Activated CD4-positive, alpha-beta T cell treated with anti-CD3 and anti-CD28 coated beads, Interleukin-2, Interleukin-6, amounts not matched to agents 100 ng/mL and 50 ng/mL, durations not matched to agents 16 hours and 8 hours (primary cell): ENCODE measurements at places on chromosomes 12 and 14.

DNA sequence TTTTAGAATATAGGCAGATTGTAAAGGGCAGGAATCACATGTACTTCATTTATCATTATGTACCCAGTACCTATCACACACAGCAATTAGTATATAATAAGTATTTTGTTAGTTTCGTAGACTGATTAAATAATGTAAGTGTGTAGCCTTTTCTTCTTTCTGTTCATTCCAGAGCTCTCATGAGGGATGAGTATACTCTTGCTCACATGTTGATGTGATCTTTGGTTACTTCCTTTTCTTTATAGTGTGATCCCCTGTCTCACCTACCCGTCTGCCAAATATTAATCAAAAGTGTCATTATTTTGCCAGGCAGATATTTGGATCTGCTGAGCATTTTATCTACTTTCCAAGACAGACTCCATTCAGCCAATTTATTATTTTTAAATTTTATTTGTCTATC, 156.1 kb downstream of the PCNX1 start:
- no peak for DNase-seq

DNA sequence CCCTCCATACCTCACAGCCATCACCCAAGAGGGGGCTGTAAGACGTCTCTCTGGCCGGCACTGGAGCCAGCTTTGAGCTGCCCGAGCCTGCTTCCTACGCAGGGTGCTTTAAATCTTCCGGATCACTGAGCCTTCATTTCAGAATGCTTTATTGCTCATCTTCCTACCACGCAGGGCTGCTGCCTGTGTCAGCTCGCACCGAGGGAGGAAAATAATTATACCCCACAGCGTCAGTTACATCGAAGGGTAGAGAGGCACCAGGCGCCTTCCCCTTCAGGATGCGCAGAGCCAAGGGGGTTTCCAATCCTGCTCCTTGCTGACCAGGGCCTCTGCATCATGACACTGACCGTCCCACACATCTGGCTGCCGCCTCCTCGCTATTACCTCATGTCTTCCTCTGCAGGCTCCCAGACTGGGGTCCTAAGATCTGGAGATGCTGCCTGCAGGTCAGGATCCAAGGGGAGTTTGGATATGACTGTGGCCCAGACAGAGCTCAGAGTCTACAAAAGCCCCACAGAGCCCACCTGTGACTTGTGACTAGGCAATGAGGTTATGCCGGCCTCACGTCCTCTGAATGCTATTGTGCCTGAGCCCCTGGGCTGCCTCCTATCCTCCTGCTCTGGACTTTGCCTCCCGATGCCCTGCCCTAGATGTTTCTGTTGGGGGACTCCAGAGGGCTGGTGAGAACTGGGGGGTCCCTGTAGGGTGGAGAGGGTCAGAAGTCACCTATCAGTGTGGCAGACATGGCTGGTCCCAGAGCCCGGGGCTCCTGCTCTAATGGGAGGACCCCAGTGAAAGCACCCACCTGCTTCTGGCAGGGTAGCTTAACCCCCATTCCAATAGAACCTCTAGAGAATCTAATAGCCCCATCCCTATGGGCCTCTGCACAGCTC, 220.3 kb upstream of the RTL1 start:
- no peak for DNase-seq

DNA sequence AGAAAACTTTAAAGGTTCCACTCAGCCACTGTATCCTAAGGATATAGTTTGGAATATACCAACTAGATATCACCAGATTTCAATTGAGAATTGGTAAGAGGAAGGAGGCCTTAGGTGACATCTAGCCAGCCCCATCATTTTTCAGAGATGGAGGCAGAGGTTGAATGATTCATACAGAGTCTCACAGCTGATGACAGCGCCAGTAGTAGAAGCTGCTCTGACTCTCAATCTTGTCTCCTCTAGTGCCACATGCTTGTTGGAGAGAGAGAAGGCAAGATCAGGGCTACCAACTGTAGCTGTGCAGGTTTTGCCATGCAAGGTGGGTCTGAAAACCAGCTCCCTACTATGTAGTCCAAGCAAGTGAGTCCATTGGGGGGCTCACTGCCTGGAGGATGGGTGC, 6.1 kb downstream of the FRMD6 start:
- DNase-seq, result peak; percentile 23

DNA sequence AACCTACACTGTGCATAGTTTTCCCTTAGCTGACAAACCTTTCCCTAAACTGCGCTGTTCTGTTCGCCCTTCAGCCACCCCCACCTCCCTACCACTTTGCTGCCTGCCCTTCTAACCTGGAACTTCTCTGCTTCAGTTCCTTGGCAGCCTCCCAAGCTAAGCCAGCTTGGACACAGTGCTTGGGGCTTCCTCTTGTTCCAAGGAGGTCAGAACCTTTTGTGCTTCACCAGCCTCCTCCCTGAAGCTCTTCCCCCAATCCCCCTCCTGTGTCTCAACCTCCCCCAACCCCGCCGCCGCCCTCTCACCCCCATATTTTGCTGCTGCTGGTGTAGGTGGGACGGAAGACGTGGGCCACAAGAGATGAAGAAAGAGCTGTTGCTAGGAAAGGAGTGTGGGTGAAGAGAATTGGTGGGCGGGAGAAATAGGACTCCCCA, 8.1 kb upstream of the RIC8B start:
- DNase-seq, result no peak

GRCh38 chr14:35047976-35048513, 2.0 kb downstream of the FAM177A1 start:
- DNase-seq, result no peak

DNA sequence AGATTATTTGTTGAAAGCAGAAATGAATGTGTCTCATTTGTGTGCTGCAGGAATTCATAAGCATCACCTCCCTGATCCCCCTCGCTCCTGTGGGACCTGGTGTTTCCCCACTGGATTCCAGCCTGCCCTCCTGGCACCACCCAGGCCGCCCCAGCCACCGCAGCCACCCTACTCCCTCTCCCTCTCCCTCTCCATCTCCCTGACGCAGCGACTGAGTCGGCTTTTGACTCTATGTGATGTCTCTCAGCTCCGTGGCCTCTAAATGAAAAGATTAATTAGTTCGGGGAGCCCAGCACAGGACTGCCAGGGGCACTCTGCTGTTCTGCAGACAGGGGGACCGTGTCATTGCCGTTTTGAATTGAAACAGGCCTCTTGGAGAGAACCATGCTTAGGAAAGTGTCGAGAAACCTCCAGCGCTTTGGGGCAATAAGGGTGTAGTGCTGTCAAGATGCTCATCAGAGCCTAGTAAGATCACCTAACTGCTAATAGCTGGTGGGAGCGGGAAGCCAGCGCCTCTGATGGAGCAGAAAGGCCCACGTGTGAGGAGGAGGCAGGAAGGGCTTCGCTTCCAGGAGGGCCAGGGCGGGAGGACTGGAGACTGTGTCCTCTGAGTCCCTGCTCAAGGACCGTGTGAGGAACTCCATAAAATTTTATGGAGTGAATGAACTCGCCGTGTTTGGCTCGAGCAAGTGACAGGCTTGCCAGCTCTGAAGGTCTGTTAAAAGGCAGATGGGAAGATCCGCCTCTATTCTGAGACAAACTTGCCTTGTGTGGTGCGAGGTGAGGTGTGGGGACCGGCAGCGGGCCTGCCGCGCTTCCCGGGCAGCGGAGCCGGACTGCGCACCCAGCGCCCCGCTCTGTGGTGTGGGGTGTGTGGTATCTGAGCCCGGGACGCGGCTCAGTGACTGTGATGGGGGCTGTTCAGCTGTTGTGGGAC, 157.4 kb upstream of the C14orf180 start:
- DNase-seq, result no peak

- no peak for DNase-seq
These were observed 77.5 kb upstream of the KRAS start for GRCh38 chr12:25328072-25328712.

DNA sequence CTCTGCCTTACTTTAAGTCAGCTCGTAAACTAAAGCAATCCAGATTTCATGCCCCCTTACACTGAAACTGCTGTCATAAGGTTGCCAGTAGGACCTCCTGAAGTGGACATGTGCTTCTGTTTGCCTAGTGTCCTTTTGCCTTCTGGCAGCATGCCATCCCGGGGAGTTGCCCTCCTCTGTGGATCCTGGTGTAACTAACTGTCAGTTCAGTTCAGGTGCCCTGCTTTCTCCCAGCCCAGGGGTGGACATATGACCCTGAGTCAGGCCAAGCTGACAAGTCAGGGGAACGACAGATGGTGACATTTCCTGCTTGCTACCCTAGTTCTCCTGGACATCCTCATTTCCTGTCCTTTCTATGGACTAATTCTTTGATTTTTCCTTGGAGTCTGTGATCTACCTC, 25.6 kb downstream of the AKAP6 start:
- no peak for DNase-seq

DNA sequence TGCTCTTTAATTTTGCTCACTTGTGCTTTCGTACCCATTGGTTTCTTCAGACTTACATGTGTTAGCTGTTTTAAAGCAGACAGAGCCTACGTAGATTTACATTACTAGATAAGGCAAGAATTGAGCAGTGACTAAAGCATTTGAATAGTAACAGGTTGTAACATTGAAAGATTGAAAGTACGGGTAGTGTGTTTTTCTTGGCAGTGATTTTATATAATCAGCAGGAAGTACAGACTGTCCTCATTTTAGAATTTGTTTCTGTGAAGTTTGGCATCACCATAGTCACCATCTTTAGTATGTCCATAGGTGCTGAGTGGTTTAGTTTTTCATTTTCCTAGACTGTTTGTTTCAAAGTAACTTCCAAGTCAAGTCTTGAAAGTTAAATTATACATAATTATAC, 14.0 kb downstream of the RTRAF start:
- no peak for DNase-seq

DNA sequence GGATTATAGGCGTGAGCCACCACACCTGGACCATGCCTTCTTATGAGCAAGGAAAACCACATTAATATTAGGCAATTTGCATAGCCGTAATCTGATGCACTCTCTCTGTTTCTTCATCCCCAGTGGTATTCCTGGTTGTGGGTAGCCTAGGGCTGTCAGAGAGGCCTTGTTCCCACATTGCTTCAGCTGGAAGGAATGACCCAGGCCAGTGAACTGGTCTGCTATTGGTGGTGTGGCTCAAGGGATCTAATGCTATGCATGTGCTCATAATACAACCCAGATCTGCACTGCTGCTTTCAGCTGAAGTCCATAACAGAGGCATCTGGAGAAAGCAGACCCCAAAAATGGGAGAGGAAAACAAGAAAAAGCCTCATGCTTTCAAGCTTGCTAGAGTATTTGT, 33.1 kb upstream of the G2E3 start:
- no peak for DNase-seq

DNA sequence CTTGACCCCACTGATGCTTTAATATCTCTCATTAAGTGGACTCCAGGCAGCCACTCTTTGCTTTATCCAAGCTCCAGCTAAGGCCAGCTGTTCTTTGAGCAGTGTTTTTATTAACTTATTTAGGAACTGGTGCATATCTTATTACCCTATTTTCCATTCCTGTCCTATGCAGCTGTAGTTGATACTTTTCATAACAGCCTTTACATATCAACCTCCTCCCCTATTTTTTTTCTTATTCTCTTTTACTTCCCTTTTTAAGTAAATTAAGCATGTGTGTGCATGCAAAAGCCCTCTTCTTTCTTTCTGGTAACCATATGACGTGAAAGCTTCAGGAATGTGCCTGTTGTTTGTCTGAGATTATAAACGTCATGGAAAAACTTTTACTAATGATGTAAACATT, 121.2 kb downstream of the PTPRQ start:
- DNase-seq, result no peak

DNA sequence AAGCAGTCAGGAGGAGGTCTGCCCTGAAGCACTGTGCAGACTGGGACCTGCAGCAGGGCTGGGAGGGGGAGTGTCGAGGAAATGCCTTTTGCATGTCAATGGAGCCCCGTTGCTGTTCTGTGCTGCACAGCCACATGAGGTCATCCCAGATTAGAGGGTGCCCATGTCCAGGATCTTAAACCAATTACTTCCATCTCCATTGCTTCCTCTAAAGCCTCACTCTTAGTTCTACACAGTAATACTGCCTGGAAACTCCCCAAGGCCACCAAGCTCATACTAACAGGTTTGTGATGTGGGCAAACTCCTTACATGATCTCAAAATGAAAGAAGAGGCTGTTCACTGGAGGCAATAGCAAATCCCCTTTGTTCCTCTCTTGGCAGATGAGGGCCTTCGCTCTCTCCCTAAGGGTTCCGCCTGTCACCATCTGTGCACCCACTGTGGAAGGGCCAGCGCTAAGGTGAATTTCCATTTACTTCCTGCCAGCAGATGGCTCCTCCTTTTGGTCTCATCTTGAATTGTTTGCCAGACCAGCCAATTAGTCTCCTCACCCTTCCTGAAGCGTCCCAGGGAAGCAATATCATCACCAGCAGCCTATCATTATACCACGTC, 35.4 kb upstream of the LTA4H start:
- DNase-seq, result peak; percentile 18

- no peak for DNase-seq
These were observed 7.4 kb downstream of the WNT1 start for GRCh38 chr12:48985475-48985897.

GRCh38 chr12:50088577-50089335, 3.6 kb downstream of the SMARCD1 start:
- DNase-seq, result peak; percentile 77

- DNase-seq, result peak; percentile 30
These were observed 16.8 kb upstream of the ITPK1 start for GRCh38 chr14:93132472-93133065.

DNA sequence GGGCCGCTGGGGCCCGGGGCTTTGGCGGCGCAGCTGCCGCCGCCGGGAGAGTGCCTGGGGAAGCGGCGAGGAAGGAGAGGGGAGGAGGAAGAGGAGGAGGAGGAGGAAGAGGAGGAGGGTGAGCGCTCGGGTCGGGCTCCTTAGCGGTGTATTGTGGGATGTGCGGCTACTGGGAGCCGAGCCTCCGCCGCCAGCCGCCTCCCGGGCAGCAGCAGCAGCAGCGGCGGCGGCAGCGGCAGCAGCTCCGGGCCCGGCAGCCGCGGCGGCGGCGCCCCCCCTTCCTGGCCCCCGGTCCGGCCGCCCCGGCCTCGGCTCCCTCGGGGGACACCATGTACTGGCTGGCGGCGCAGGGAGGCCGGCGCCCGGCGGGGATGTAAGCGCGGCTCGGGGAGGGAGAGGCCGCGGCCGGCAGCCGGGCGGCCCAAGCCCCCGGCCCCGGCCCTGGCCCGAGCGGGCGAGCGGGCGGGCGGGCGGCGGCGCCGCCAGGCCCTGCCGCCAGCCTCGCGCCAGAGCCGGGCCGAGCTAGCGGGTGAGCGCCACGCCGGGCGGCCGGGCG, at the start of gene SETD1B:
SETD1B (plus strand) TSS at position 149 of the 556 bp plus-strand sequence. CDS start 729 bp downstream, outside the sequence.
- DNase-seq, result peak; percentile 82

DNA sequence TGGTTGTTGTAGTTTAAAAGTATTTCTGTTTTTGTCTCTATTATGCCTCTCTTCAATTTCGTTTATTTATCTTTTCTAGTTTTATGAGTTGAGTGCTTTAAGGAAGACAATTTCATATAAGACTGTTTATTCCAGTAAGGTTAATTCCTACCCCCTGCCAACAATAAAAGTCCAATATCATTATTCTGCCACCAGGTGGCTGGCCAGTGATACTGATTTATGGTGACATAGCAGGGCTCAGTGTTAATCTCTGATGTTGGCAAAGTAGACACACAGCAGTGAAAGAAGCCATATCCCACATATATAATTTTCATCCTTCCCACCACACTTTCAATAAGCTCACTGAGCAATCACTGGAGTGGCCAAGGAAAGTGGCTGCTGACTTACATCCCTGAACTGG, 69.0 kb upstream of the BMP4 start:
- DNase-seq, result peak; percentile 12

- DNase-seq, result no peak
These were observed 39.7 kb upstream of the RPH3A start for GRCh38 chr12:112751844-112752243.
